ENCODE measurements at places on chromosomes 6 and 20.

DNA sequence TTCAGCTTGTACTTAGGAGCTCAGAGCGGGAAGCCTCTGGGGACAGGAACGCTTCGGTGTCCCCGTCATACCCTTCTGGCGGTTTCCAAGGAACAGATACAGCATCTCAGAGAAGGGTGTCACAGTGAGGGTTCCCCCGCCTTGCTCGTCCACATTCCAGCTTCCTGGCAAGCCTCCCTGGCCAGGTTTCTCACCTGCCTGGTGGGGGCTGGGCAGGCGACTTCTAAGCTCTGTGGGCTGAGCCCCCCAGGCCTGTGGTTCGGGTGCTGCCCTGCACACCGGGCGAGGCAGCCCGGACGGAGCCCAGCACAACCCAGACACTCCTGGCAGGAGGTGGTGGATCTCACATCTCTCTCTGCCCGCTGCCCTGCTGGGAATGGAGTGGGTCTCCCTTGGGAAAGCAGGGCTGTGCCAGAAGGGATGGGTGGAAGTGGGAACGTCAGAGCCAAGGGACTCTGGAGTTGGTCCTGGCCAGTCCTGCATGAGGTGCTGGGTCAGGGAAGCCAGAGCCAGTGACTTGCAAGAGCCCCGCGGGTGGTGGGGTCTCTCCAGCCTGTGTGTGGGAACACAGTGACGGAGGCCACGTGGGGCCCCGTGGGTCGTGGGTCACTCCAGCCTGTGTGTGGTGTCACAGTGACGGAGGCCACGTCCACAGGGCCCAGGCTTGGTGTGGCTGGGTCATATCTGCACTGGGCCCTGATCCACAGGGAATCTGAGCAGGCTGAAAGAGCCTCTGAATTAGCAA lies 47.7 kb upstream of the SMOC2 start:
- no peak for DNase-seq

DNA sequence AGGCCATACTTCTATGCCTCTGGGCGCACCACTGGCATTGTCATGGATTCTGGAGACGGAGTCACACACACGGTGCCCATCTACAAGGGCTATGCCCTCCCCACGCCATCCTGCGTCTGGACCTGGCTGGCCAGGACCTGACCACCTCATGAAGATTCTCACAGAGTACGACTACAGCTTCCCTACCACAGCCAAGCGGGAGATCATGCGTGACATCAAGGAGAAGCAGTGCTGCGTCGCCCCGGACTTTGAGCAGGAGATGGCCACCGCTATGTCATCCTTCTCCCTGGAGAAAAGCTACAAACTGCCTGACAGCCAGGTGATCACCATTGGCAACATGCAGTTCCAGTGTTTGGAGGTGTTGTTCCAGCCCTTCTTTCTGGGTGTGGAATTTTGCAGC lies 23.8 kb downstream of the TMEM74B start:
- peak; percentile 28 for DNase-seq

DNA sequence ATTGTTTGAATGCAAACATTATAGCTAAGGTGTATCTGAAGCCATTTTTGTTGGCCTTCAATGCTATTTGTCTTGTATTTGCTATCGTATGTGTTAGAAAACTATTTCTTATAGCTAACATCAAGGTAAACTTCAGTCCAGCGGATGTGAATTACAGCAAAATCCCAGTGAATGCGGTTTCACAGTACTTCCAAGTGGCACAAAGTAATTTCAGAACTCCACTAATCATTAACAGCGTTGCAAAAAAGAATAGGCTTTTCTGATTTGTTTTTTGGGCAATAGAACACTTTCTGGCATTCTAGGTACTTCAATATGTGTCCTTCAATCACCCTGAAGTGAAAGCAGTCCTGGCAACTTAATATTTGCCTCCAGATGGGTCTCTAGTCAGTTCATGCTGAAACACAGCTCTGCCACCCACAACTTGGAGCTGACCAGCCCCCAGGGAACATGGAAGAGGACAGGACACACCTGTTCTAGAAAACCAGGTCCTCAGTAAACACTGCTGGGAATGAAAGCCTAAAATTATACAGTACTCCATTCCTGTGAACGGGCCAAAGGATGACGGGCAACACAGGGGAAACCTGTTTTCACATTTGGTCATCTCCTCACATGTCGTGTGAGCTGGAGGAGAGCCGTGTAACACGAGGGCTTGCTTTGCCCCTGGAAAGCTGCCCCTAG lies 9.7 kb upstream of the MRPS10 start:
- no peak for DNase-seq

- DNase-seq: no peak
Measured at GRCh38 chr6:28929887-28930620, 6.3 kb upstream of the TRIM27 start.

- DNase-seq: no peak
Measured at GRCh38 chr6:163533443-163533842, 118.9 kb downstream of the QKI start.

DNA sequence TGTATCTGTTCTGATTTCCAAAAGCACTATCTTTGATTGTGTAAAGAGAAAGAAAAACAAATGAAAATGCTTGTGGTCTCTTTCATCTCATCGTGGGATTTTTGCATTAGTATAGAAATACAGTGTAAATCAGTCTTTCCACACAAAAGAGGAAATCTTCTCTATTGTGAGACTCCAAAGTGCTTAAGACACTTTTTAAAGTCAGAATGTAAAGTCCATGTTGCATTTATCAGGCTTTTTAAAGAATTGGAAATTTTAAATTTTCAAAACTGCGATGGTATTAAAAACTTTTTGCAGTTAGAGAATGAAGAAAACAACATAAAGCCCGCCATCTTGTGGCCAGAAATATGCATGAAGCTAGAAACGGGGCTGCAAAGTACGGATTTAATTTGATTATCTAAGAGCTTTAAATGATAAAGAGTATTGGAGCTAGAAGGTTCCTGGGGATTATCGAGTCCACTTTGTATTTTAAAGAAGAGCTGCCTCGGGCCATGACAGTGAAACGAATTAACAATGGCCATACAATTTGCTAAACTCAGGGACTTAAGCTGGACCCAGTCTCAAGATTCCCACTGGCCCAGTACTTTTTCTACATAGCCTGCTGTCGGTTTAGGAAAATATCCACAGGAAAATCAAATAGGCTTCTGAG lies 339.6 kb downstream of the ARHGAP18 start:
- DNase-seq: no peak

DNA sequence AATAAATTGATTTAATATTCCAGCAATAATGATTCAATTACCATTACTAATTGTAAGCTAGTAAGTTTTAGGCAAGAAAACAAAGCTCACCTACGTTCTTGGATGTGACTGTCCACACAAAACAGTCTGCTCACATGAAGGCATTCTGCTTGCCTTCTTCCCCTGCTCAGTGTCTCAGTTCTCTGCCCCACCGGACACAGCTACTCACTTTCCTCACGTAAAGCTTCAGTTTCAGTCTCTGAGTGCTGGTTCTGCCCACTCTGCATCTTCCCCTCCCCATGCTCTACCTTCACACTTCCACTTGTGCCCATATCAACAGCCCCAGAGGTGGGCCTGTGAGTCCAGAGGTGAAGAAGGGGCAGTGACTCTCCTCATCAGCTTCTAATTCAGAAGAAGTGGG lies 73.9 kb upstream of the C6orf118 start:
- DNase-seq: no peak

DNA sequence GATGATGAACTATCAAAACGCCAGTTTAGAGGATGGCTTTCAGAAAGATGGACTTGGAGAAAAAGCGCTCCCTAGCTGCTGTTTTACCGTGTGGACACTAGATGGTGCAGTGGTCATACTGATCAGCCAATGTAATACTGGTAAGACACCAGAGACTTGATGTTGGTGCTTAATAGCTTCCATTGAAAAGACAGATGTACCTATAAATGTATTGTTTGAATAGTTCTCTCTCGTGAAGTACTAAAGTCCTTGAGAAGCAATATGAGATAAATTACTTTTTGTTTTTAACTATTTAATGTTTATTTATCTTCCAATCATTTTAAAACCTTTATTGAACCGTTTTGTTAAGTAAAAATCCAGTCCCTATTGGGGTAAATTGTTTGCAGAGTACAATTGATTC lies 63.9 kb upstream of the FUCA2 start:
- DNase-seq: no peak

- no peak for DNase-seq
Measured at GRCh38 chr20:1887321-1887720, 7.9 kb upstream of the SIRPA start.

DNA sequence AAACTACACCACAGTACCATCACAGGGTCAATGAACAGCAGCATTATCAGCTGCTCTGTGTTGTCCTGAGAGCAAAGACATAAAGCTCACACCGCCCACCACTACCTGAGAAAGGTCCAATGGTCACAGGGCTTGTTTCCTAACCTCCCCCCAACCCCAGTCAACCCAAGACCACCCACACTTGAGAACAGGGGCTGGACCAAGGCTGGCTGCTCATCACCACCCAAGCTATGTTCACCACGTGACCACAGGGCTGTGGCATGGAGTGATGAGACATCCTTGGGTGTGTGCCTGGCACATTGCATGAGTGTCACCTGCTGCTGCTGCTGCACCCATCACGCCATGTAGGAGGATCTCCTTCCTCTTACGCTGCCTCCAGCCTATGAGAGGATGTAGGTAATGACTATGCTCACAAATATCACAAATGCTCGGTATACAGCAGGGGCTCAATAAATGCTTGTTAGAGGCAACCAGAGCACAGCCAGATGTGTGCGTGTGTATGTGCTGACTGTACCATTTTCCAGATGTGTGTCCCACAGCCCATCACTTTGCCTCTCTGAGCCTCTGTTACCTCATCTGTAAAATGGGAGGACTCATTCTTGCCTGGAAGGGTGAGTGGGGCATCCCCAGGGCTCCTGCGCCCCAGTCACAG lies 23.3 kb upstream of the SIRPA start:
- no peak for DNase-seq

DNA sequence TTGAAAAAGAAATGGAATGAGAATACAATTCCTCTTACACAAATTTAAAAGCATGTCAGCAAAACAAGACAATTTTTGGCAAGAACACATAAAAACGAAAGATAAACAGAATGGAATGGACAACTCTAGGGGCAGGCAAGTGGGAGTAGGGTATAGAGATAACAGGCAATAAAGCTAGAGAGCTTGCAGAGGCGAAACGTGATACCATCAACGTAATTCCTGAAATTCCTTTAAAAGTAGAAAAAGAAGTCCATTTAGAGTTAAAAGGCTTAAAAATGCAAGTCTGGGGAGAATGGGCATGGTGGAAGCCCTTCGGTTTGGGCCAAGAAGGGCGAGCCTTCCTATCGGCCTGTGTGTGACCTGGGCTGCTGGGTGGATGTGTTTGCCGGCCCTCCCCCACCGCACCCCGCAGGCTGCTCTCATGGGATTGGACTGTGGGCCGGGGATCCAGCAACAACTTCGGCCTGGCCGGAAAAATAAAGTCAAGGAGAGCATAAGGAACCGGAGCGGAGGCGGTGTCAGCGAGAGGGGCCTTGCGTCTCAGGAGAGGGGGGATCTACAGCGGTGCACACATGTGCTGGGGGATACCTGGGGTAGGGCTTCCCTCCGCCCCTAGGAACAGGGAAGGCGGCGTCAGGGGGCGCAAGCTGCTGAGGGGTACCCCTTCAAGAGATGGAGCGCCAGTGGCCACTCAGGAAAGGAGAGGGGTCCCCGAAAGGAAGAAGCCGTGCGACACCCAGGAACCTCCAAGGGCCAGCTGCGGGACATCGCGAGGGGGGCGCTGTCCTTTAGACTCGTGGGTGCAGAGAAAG lies 4.1 kb downstream of the TMEM239 start:
- no peak for DNase-seq

GRCh38 chr6:160962835-160963623 lies 28.5 kb upstream of the MAP3K4 start:
- no peak for DNase-seq

- no peak for DNase-seq
Measured at GRCh38 chr6:111199935-111200334, 112.6 kb downstream of the SLC16A10 start.
